CD4-positive, alpha-beta memory T cell (primary cell): ENCODE measurements at places on chromosomes 7 and 10.

DNA sequence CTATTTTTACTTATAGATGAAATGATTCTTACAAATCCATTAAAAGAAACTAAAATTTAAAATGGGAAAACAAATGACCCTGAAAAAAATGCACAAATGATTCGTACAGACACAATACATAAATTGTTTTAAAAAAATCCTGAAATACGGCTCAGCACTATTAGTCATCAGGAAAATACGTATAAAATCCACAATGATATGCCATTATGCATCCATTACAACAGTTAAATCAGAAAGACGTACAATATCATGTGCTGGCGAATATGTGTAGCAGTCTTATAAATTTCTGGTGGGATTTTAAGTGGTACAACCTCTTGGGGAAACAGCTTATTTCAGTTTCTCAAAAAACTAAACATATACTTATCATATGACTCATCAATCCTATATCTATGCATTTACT lies 600.1 kb upstream of the STEAP1 start:
- no peaks in the 10 kb centered on the region for H3K4me1 ChIP-seq
- H3K27me3 ChIP-seq: no peaks in the 10 kb centered on the region
- no peak overlapping the region for H3K4me3 ChIP-seq
- H3K36me3 ChIP-seq: no peaks in the 10 kb centered on the region
- no peak overlapping the region for H3K27ac ChIP-seq

DNA sequence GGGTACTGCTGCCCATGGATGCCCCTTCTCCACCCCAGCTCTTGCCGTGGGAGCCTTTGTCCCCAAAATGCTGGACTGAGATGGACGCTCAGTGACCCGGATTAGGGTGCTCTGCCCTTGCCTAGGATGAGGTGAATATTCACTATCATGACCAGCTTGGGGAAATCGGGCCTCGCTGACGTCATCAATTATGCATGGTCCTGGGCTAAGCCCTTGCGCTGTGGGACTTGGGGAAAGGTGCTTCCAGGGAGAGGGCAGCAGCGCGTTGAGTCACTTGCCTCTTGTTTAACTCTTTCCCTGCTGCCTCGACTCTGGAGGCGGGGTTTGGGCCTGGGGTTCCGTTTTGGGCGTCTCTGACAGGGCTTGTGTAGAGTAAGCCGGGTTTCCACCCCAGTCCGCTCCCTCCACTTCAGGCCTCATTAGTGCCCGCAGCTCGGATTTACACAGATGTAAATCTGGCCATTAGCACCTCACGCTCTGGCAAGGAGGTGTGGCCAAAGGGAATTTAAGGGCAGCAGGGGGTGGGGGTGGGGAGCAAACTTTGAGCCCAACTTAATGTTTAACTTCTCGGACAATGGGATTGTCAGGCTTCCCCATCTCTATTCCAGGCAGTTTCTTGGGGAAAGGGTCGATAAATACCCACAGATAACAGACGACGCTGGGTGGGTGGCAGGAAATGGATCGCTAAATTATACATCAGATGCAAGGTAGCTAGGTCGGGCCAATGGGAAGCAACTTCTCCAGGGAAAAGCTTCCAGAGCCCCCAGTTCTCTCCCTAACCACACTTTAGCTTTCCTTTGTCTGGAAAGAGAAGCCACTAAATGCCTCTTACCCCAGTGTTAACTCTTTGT lies 51.3 kb upstream of the TCF7L2 start:
- no peaks in the 10 kb centered on the region for H3K4me1 ChIP-seq
- no peaks in the 10 kb centered on the region for H3K27me3 ChIP-seq
- DNase-seq: no peak
- H3K36me3 ChIP-seq: no peaks in the 10 kb centered on the region
- no peak overlapping the region for H3K27ac ChIP-seq
- H3K4me3 ChIP-seq: no peak overlapping the region

- no peak for DNase-seq
- no peaks in the 10 kb centered on the region for H3K4me1 ChIP-seq
- no peaks in the 10 kb centered on the region for H3K36me3 ChIP-seq
- no peaks in the 10 kb centered on the region for H3K27me3 ChIP-seq
- no peak overlapping the region for H3K4me3 ChIP-seq
Observed at GRCh38 chr7:1678081-1678543, 8.0 kb downstream of the ELFN1 start.

GRCh38 chr10:9635691-9636090 lies 1382.0 kb upstream of the CELF2 start:
- no peak for DNase-seq
- H3K4me1 ChIP-seq: no peaks in the 10 kb centered on the region
- no peak overlapping the region for H3K4me3 ChIP-seq
- H3K27me3 ChIP-seq: no peaks in the 10 kb centered on the region
- no peak overlapping the region for H3K27ac ChIP-seq
- no peaks in the 10 kb centered on the region for H3K36me3 ChIP-seq

GRCh38 chr7:126535176-126535575 lies 717.6 kb downstream of the GRM8 start:
- no peak overlapping the region for H3K27ac ChIP-seq
- H3K27me3 ChIP-seq: no peaks in the 10 kb centered on the region
- no peaks in the 10 kb centered on the region for H3K36me3 ChIP-seq
- no peak overlapping the region for H3K4me3 ChIP-seq
- no peak for DNase-seq

DNA sequence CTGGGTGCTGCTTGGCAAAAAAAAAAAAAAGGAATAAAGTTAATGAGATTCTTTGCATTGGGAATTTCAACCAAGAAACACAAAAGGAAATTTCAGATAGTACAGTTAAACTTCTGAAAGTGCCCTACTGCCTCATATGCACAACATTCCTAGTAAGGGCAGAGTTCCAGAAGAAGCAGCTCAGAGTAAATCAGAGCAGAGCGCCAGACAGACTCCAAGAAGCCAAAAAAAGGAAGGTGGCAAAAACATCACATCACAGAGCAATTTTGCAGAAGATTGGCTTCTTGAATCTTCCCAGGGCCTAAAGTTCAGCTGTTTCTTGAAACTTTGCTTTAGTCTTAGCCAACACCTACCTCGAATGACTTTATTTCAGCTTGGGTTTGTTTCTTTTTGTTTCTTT lies 544.1 kb downstream of the XPNPEP1 start:
- no peak for DNase-seq
- no peak overlapping the region for H3K27ac ChIP-seq
- no peaks in the 10 kb centered on the region for H3K4me1 ChIP-seq
- no peaks in the 10 kb centered on the region for H3K36me3 ChIP-seq
- H3K4me3 ChIP-seq: no peak overlapping the region
- no peaks in the 10 kb centered on the region for H3K27me3 ChIP-seq

DNA sequence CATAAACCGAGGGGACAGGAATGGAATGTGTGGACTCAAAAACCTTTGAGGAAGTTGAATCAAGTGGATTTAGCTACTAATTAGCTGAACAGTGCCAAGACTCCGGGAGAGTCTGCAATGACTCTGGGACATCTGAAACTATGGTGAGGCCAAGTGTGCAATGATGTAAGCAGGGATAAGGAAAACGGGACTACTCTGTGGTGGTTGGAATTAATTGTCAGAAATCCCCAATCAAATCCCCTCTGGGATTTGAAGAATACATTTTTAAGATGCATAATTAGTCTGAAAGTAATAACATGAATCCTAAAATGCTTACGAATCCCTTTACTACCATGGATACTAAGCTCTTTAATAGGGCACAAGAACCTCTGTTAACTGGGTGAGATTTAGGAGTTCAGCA lies 602.8 kb downstream of the NRG3 start:
- DNase-seq: no peak
- H3K27me3 ChIP-seq: no peaks in the 10 kb centered on the region
- H3K4me3 ChIP-seq: no peak overlapping the region

- no peak overlapping the region for H3K4me3 ChIP-seq
- H3K27ac ChIP-seq: no peak overlapping the region
- DNase-seq: no peak
Observed at GRCh38 chr7:509426-510130, 10.1 kb downstream of the PDGFA start.

- no peak overlapping the region for H3K27ac ChIP-seq
- no peak for DNase-seq
- H3K4me1 ChIP-seq: no peaks in the 10 kb centered on the region
- no peaks in the 10 kb centered on the region for H3K27me3 ChIP-seq
- no peak overlapping the region for H3K4me3 ChIP-seq
Observed at GRCh38 chr7:32163141-32163806, 93.1 kb upstream of the PDE1C start.

DNA sequence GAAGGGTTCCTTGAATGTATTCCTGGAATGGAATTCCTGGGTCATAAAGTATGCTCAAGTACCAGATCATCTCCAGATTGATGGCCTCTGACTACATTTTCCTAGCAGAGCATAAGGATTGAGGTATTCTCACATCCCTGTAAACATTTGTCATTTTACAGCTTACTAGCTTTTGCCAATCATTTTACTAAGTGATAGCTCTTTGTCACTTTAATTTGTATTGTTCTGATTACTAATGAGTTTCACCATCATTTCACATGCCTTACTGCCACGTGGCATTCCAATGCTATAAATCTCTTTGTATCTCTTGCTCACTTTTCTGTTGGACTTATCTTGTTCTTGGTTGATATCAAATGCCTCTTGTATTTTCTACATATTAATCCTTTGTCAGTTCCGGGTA lies 68.6 kb upstream of the CACNB2 start:
- no peak for DNase-seq
- no peaks in the 10 kb centered on the region for H3K27me3 ChIP-seq
- no peaks in the 10 kb centered on the region for H3K4me1 ChIP-seq

DNA sequence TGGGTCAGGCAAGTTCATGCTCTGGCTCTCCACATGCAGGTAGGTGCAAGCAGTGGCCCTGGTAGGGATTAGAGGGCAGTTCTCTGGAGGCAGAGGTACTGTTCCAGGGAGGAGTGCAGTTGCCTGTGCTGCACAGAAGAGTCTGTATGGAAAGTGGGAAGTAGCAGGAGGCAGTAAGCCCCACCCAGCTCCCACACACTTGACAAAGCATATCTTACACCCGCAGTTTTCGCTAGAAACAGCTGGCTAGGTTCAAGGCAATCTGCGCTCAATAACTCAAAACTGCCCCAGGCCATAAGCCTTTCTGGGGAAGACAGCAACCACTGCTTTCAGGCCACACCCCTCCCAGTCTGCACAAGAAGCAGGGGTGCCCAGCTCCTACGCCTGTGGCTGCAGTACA lies 33.1 kb upstream of the ARMC3 start:
- H3K4me3 ChIP-seq: no peak overlapping the region
- no peak overlapping the region for H3K27ac ChIP-seq
- H3K36me3 ChIP-seq: no peaks in the 10 kb centered on the region

- no peaks in the 10 kb centered on the region for H3K36me3 ChIP-seq
- H3K4me3 ChIP-seq: no peak overlapping the region
- DNase-seq: no peak
- no peaks in the 10 kb centered on the region for H3K27me3 ChIP-seq
Observed at GRCh38 chr10:127354992-127355391, 158.6 kb upstream of the INSYN2A start.

DNA sequence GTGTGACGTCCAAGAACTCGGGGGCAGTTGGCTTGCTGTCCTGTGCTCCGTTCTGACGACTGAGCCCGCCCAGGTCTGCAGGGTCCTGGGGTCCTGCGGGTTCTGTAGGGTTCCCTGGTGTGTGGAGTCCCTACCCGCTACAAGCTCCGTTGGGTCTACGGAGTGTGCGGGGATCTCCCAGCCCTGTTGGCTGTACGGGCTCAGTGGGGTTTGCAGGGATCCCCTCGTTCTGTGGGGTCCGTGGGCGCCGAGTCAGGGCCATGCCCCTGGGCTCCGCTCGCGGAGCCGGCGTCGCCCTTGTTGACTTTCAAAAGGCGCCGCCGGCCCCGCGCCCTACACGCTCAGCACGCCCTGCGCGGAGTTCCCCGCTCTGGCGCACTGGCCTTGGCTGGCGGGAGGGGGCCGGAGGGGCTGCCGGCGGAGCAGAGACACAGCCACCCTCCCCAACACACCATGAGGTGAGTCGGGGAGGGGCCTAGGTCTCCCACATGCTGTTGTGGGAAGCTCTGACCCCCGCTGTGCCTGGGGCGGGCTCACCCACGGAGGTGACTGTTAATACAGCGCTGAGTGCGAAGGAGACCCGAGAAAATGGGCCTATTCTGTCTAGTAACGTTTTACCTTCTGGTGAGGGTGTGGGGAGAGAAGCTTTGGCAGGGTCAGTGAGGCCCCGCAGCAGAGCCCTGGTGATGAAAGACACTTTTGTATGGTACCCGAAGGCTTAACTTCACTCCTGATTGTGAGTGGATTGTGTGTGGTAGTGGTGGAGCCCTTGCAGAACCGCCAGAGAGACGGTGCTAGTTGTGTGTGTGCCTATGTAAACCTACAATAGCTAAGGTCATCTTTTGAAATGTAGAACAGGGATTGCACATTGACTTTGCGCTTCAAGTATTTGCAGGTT lies 8.1 kb downstream of the TASOR2 start:
- no peaks in the 10 kb centered on the region for H3K36me3 ChIP-seq
- no peaks in the 10 kb centered on the region for H3K27me3 ChIP-seq
- peak overlapping the region; percentile 22 for H3K27ac ChIP-seq

- H3K4me1 ChIP-seq: no peaks in the 10 kb centered on the region
- no peak overlapping the region for H3K4me3 ChIP-seq
- no peak overlapping the region for H3K27ac ChIP-seq
- H3K27me3 ChIP-seq: no peaks in the 10 kb centered on the region
Observed at GRCh38 chr7:41861642-41862041, 158.8 kb upstream of the INHBA start.

DNA sequence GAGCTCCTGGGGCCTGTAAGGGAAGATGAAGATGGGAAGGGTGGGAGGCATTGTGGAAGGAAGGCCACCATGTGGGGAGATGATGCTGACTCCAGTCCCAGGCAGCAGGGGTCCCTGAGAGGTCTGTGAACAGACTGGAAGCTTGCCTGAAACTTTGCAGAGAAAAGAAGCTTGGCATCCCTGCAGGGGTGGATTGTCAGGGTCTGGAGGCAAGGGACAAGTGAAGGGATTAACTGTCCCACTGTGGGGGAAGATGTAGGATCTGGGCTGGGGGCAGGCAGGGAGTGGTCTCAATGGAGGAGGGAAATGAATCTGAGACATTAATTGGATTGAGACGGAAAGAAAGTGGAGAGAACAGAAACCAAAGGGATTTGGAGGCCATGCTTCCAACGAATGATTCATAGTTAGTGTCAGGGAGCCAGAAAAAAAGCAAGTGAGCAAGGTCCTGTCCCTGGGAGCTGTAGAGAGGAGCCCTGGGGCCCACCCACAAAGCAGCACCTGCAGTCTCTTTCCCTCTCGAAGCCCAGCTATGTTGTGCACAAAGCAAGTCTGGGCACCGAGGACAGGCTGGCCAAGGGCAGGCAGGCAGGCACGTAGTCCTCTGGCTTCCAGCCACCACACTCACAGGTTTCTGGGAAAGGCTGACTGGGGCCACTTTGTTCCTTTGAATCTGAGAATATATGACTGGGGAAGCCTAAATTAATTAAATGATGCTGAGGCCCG lies 4.7 kb upstream of the SLC18A3 start:
- H3K27me3 ChIP-seq: peaks cover 20% of the 10 kb centered on the region
- no peak for DNase-seq
- H3K36me3 ChIP-seq: no peaks in the 10 kb centered on the region
- H3K27ac ChIP-seq: no peak overlapping the region
- H3K4me1 ChIP-seq: no peaks in the 10 kb centered on the region

DNA sequence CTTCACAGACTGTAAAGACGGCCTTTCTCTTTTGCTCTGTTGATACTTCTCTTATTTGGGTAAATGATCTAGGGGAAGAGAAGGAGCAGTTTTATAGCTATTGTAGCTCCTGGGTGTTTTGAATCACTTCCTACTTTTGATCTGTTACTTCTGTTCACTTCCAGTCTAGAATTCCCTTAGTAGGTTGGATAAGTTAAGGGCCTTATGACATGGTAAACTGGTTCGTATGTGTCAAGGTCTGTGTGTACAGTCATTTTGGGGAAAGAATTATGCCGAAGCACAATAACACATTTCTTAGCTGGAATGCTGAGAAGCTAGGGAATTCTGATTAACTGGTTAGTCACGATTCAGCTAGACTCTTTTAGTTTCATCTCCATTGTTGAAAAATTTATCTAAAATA lies 8.1 kb downstream of the DENND10 start:
- H3K36me3 ChIP-seq: peaks cover 21% of the 10 kb centered on the region
- H3K27me3 ChIP-seq: no peaks in the 10 kb centered on the region
